ENCODE measurements at places on chromosomes 12 and 14. TPM values are rescaled to one million over a fixed set of nuclear protein-coding genes. Genes with fewer than 3 reads are reported as not detected.

DNA sequence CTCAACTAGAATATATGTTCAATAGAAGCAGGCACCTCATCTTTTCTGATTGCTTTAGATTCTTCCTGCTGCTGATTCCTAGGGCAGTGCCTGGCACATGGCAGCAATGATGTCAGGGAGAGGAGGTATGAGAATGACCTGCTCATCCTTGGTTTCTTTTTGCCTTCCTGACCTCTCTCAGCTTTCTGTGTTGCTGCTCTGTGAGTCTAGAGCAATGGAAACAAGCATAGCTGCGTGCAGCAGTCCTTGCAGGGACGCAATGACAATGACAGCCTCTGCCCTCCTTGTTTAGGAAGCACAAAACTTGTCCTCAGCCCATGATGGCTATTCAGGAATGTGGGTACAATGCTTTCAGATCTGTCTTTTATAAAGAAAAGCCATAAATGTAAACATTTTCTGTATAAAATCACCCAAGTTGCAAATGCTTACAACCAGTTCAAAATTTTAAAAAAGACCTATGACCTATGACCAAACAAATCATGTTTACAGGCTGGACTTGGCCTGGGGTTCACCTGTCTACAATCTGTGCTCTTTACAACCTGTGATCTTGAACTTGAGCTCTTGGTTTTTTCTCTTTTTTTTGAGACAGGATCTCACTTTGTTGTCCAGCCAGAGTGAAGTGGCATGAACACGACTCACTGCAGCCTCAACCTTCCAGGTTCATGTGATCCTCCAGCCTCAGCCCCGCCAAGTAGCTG, 549.4 kb upstream of the ATP2B1 start:
- no peak for DNase-seq

DNA sequence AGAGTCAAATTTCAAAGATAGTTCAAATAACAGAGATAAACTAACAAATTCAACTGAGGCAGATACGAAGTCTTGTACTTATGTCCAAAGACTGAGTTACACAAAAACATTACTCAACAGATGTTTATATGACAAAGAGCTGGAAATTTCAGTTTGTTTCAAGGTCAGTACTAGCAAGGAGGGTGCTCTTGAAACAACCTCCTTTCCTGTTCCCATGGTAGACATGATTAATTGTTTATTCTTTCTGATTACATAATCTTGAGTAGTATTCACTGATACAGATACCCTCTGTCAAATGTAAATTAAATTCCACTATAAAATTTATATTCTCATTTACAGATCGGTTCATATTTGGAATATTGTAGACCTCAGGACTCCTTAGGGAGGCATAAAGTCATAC, 23.4 kb downstream of the TSPAN8 start:
- no peak for DNase-seq

GRCh38 chr12:116138364-116138763, 139.1 kb downstream of the MED13L start:
- no peak for DNase-seq

GRCh38 chr12:34295366-34296142, 273.3 kb downstream of the ALG10 start:
- no peak for DNase-seq

- no peak for DNase-seq
These were observed 113.6 kb upstream of the SFSWAP start for GRCh38 chr12:131597333-131597732.

DNA sequence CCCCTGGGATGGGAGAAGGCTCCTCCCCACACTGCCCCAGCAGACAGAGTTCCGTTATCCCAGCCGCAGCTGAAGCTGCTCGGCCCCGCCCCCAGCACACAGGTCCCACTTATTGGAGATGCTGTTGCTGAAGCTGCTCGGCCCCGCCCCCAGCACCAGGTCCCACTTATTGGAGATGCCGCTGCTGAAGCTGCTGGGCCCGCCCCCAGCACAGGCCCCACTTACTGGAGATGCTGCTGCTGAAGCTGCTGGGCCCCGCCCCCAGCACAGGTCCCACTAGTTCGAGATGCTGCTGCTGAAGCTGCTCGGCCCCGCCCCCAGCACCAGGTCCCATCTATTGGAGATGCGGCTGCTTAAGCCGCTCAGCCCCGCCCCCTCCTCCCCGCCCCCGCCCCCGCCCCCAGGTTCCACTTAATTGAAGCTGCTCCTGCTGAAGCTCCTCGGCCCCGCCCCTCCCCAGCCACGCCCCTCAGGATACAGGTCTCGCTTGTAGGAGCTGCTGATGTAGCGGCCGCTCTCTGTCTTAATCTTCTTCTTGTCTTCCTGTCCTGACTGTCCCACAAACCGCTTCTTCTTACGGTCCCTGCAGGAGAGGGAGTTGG, 12.0 kb downstream of the CFAP73 start:
- DNase-seq: no peak

ACRBP gene
- not detected for total RNA-seq

DNA sequence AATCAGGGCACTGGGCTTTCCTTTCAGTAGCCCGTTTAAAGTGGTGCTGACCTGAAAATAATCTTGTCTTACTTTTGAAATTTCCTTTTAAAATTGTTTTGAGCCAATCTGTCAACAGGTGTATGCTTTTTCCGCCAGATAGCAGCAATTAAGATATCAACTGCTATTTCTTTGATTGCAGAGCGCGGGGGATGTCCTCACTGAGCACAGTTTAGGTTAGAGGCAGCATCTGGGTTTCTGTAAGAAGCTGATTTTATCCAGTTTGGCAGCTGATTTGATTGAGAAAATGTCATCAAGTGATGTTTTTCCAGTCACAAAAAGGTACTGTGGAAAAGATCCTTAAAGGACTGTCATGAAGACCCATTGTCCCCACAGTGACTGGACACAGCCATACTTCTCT, 371.8 kb downstream of the ADAMTS20 start:
- no peak for DNase-seq

- peak; percentile 30 for DNase-seq
These were observed 450 bp downstream of the DDN start for GRCh38 chr12:48998497-48999353.

- no peak for DNase-seq
These were observed 50.3 kb downstream of the SYT1 start for GRCh38 chr12:78914859-78915331.

TMEM260 gene
- 13.3 TPM for total RNA-seq

SLC5A8 gene
- total RNA-seq: not detected

GRCh38 chr14:69683971-69684370, 72.6 kb downstream of the SUSD6 start:
- no peak for DNase-seq

GRCh38 chr12:32440120-32440865, 40.9 kb downstream of the FGD4 start:
- no peak for DNase-seq

DNA sequence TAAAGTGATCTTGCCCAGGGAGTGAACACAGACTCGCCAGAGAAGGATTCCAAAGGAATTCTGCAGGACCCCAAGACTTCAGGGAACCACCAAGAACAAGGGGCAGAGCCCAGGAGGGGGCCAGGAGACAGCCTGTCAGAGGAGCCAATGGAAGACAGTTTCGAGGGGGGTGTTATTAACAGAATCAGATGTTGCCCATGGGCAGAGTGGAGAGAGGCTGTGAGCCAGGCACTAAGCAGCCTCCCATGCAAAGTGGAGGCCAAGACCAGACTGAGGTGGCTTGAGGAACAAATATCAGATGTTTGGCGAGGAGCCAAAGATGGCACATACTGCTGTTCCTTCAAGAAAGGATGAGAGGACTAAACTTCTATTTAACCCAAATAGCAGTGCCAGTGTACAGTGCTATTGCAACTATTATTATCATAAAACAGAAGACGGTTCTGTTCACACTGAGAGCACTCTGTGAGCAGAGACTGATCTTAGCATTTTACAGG, 12.6 kb downstream of the APPL2 start:
- no peak for DNase-seq

GRCh38 chr12:93790472-93791152, 113.4 kb downstream of the CRADD start:
- DNase-seq: peak; percentile 89

- DNase-seq: no peak
These were observed 2.6 kb downstream of the DTX1 start for GRCh38 chr12:113059071-113059595.

- DNase-seq: no peak
These were observed 465.6 kb downstream of the FOXG1 start for GRCh38 chr14:29232153-29232552.

ETNK1 gene
- total RNA-seq: 33.3 TPM

- no peak for DNase-seq
These were observed 111.0 kb upstream of the LHX5 start for GRCh38 chr12:113582521-113583218.

RNASE3 gene
- total RNA-seq: not detected

C12orf60 gene
- 1.1 TPM for total RNA-seq

CLEC4C gene
- total RNA-seq: not detected

FLRT2 gene
- 11.1 TPM for total RNA-seq

DNA sequence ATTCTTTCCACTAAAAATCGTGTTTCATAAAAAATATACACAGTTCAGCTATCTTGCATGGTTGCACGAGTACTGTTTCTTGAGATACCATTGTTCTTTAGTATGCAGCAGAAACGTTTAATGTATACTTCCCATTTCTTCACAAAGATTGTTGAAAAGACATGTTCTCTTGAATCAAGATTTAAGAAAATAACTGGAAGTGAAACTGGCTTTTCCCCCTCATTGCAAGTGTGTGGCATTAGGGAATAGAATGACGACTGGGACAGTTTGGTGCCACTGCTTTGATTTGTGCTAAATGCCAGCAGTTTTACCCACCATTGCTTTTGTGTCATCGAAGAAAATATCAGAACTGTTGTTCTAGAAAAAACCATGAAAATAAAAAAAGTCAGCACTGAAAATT, 20.3 kb upstream of the DHRS2 start:
- no peak for DNase-seq

DNA sequence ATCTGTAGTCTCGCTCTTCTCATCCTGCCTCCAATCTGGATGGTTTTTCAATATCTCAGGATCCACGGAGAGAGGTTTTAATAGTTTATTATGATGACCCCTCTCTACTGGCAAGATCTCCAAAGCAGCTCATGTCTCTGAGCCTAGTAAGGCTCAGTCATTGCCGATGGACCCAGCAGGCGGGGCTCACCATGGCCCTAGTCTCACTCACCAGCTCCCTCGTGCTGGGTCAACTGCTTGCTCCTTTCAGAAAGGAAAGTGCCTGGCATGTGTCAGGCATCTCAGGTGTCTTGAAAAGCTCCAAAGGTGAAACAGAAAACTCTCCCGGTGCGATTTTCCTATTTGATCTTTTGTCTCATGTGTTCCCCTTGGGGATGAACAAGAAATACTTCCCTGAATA, 179.0 kb downstream of the CALM1 start:
- DNase-seq: no peak

- DNase-seq: no peak
These were observed 224.9 kb downstream of the APAF1 start for GRCh38 chr12:98869886-98870503.

DNA sequence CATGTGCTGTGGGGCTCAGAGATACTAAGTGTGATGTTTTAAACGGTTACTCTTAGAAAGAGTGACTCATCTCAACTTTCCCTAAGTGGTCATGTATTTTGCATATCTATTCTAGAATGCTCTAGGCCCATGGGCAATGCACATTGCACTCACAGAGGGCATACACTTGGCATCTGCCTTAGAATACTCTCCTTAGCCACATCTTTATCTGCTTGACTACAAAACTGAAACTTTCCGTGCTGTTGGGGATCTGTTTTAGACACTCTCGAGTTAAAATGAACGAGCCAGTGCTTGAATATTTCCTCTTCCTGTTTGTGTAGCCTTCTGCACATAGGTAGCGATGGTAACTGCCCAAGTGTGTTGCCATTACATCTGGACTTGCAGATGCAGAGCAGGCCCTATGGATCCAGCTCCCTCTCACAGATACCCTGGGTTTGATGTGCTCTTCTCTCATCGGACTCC, 180.5 kb downstream of the CAND1 start:
- DNase-seq: no peak

SIX6 gene
- not detected for total RNA-seq

- no peak for DNase-seq
These were observed 61.4 kb downstream of the RASSF3 start for GRCh38 chr12:64671681-64672080.

All from IMR-90 (cell line).